ENCODE measurements at places on chromosomes 2 and 18.
A peak's percentile ranks its signal among the peaks of the same experiment; 100 is the strongest.

DNA sequence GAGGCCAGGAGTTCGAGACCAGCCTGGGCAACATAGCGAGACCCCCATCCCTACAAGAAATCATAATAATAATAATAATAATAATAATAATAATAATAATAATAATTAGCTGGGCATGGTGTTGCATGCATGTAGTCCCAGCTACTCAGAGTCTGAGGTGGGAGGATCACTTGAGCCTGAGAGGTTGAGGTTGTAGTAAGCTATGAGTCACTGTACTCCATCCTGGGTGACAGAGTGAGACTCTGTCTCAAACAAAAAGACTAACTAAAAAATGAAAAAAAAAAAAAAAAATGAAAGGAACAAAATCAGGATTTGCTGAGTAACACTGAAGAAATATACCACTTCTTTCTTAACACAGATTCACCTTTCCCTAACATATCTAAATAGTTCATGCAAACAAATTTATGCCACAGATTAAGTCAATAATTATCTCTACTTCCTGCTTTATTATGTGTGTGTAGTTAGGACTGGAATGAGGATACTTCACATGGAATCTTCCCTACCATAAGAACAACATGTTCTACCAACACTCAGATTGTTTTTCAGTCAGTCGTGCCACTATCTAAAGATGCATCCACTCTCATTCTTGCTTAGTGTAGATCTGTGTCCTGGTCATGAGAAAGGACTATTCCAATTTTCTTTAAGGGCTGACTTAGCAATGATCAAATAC is 928.7 kb downstream of the SLC4A3 start:
- no peak for DNase-seq

- DNase-seq = no peak
Measured at GRCh38 chr2:176876493-176877103, 336.0 kb upstream of the HNRNPA3 start.

DNA sequence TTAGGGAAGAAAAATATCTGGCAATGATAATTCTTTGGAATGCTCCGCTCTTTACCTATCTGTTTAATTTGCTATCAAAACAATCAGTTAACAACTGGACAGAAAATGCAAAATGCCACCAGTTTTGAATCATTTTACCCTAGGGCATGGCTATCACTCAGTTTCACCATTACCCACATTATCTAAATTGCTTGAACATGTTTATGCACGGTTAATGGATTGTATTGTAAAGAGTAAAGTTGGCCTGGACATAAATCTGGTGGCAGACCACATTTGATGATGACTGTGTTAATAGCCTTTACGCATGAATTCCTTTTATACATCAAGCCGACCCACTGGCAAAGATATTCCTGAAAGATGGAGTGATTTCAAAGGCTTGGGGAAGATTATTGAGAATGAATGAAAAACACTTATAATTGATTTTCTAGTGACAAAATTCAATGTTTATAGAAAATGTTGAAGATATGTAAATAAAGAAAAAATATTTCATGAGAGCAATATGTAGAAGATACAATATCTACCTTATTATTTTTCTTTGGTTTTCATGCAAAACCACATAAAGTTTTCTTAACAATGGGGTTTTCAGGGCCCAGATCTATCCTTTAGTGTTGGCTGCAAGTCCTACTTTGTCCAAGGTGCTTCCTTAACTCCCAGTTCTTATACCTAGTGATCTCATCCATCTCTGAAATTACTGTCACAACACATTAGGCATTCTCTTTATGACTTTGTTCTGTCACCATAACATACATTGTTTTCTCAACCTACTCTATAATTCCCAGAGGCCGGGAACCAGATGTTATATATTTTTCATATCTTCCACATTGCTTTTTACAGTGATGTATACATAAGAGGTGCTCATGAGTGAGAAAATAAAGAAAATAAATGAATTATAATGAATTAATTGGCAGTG is 265.1 kb downstream of the RIT2 start:
- no peak for DNase-seq

DNA sequence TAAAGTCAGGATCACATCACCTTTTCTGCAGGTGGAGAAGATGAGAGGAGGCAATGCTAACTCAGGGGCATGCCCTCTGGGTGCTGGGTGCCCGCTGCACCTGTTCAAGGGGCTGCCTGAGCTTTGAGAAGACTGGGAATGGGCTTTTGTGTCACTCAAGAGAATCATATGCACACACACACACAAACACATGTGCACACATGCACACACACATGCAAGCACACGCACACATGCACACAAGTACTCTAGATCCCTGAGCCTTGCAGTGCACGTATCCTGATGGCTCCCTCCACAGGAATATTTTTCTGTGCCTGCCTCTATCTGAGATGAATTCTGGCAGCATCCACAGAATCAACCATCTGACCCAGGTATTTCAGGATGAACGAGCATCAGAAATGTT is 110.0 kb upstream of the TEX51 start:
- no peak for DNase-seq

DNA sequence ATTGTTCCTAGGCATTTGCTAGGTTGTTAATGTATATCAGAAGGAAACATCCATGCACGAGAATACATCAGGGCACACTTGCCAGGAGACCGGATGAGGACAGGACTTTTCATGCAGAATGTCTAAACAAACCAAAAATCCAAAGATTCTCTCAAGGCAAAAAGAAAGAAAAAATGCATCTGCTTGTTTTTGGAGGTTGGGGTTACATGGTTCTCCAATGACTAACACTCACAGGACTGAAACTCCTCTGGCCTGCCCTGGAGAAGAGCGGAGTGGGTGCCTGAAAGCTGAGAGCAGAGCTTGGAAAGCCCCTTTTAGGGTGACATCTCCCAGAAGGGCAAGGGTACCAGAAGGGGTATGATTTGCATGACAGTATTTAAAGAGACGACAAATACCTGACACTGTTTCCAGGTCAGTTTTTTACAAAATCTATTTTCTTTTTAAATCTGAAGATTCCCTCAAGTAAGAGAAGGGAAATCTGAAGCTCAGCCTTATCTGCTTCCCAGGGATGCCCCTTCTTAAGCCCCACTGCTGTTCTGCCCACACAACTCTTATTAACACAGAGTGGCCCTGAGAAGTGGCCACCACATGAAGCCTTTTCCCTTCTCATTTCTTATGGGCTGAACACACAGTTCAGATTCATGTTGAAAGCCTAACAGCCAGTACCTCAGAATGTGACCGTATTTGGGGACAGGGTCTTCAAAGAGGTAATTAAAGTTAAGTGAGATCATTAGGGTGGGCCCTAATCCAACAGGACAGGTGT is 216.4 kb downstream of the STK39 start:
- peak; percentile 34 for DNase-seq

DNA sequence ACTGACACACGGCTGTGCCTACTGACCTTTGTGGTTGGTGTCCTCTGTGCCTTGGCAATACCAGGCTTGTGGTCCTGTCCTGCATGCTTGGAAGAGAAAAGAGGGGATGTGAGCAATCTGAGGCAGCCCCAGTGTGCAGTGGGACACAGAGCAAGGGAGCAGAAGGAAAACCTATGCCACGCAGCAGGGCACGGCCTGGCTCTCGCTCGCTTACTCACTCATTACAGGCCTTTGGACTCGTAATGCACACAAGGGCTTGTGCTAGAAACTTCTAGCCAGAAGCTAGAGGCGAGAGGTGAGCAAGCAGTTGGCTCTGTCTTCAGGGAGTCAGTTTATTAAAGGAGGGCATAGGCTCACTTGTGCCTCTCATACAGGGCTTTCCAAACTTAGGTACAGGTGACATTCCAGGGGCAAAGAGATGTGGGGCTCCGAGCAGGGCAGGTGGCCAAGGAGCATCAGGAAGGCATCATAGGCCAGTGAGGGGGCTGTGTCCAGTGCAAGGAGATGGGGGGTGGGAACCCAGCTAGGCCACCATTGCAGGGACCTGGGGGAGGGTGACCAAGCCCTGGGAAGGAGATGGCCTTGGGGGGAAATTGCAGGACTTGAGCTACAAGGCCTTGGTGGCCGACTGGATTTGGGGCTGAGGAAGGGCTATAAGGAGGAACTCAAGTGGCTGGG is 100.8 kb downstream of the DYSF start:
- no peak for DNase-seq

DNA sequence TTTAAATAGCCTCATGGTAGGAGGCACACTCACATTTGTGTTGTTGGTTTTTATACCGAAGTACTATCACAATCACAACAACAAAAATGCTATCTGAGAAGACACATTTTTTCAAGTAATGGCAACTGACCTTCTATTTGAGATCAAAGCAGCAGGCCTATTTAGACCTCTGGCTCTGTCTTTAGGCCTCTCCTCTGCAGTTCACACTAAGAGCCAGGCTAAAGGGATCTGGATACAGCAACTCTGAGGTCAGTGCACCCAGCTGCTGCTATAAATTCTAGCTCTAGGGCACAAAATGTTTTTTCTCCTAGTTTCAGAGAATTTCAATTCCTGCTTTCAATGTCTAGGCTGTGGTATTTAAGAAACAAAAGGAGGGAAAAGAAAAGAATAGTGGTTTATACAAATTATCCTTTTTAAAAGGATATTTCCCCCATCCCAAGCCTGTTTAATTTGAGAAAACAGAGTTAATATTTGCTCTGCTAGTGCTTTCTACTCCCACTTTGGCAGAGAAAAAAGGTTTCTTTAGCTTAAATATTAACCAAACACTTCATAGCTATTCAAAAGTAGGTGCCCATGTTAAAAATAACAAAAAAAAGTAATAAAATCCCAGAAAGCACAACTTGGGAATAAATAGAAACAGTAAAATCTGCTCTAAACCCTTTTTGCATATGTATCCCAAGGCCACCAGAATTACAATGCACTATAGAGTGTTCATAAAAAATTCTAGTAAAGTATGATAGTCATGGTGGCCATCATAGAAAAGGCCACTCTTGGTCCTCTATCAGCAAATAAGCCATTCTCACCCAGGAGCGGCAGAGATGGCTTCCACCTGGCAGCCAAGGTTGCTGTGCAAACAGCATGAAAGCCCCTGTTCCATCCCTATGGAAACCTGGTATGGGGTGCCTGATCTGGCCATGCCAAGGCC is 293.6 kb upstream of the SESTD1 start:
- no peak for DNase-seq

- no peak for DNase-seq
Measured at GRCh38 chr18:57218281-57218680, 71.4 kb downstream of the BOD1L2 start.

GRCh38 chr2:9201185-9201891 is 5.3 kb upstream of the ASAP2 start:
- no peak for DNase-seq

DNA sequence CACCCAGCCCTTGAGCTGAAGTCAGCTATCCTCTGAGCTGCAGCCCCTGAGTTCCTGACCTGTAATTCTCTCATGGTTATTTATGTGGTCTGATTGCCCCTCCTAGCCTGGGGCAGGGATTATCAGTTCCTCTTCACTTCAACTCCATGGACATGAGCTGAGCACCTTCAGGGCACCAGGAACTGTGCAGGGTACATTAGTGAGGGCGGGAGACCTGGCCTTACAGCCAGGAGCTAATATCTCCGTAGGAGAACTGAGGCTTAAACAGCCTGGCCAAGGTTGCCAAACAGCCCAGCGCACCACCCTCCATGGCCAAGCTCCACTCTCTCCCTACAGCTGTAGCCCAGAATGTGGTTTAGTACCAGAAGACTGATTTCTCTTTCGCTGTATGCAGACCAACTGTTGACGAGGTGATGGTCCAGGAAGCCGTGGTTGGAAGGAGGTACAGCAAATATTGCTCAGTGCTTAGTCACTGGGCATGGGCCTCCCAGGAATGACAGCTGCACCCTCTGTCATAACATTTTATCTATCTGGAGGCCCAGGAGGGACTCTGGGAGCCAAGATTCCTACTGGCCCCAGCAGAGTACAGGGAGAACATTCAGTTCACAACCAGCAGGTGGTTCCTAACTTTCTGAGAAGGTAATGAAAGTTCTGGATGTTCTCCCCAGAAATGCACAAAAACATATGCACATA is 228.7 kb upstream of the SIX2 start:
- DNase-seq = peak; percentile 74

- DNase-seq = no peak
Measured at GRCh38 chr2:33897741-33898140, 298.6 kb upstream of the FAM98A start.

GRCh38 chr2:74130211-74130995 is 17.3 kb downstream of the BOLA3 start:
- no peak for DNase-seq

GRCh38 chr2:236040600-236041328 is 127.4 kb downstream of the GBX2 start:
- DNase-seq = no peak

DNA sequence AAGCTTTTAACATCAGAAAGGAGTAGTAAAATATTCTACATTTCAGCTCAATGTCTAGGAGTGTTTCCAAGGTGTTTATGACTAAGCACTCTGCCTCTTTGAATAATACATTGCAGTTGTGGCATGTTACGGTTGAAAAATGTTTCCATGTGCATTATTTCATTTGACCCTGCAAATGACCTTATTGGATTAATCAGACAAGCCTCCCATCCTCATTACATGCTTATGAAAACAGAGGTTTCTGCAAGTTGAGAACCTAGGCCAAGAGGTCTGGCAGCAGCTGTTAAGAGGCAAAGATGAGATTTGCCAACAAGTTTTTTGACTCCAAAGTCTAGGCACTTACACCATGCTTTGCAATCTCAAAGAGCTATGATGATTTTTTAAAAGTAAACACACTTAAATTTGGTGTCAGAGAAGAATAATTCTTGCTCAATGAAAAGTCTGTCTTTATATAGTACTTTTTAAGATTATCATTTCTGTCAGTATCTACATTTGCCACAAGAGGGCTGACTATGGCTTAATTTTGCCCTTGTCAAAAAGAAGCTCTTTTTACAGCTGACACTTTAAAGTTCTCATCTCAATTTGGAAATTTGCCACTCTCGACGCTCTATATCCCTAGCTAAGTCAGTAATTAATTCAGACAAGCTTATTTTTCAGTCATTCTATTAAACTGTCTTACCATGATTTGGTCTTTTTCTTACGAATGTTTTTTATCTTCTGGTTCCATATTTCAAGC is 260.6 kb downstream of the PAX3 start:
- no peak for DNase-seq

DNA sequence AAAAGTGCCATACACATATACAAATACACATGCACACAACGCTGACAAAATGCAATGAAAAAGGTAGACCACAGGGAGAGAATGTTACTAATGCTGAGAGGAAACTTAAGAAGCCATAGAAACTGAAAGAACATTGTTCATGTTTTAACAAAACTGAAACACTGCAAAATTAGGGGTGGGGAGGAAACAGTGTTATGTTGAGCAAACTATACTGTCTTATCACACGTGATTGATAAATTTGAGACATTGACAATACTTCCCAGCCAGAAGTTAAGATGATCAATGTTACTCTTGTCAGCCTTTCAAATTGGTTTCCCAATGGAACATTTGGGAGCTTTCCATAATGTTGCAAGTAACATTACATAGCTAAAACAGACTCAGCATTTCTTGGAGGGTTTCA is 165.5 kb downstream of the L3MBTL4 start:
- DNase-seq = no peak
